ENCODE measurements at places on chromosomes 7 and 10.
A peak's percentile ranks its signal among the peaks of the same experiment; 100 is the strongest.

DNA sequence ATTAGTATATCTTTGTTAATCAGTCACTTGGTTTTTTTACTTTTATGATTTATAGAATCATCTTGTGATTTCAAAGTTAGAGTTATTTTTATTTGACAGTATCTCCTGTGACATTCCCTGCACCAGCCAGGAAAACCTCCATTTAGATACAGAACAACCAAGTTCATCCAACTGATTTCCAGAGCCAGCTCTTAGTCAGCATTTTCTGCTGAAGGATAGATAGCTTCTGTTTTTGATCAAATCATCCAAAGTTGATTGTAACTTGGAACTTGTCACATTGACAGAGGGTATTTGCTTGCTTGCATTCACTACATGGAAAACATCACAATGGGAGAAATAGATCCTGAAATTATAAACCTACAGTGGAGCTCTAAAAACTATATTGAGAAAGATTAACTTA lies 122.6 kb downstream of the PON1 start:
- DNase-seq, result no peak

DNA sequence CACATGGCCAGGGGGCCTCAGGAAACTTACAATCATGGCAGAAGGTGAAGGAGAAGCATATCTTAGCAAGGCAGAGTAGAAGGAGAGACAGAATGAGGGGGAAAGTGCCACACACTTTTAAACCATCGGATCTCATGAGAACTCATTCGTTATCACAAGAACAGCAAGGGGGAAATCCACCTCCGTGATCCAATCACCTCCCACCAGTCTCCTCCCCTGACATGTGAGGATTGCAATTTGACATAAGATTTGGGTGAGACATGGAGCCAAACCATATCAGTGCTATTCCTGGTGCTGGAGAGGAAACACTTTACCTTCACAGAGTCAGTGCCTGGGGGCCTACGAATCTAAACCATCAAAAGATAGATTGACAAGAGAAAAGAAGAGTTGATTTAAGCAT lies 61.8 kb downstream of the LGI1 start:
- DNase-seq, result no peak

DNA sequence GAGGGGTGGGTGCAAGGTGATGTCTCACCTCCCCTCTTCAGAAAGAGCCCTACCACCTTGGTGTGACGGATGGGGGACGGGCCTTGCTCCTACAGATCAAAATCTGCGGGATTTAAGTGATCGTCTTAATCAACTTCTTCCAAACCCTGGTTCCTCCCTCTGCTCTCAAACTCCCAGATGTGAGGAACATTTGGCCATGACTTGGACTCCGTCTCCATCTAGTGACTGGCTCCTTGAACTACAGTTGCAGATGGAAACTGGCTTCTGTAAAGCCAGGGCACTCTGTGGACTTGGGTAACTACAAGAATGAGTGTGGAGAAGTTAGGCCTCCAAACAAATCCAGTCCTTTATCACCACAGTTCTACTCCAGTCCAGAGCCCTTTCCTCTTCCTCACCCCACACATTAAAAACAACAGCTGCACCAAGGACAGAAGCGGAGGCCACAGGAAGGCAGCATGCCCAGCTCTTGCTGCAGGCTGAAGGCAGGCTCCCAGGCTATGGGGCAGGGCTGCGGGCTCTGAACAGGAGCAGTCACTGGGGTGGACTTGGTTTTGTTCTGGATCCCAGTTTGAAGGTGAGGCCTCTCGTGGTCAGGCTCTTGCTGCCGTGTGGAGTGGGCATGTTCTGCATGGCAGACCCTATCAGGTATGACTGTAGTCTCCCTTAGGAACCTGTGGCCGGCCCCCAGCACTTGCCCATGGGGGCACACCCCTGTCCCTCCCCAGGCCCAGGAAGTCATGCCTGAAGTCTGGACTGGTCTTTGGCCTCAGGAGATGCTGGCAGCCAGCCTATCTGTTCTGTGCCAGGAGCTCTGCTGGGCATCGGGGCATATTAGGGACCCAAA lies 79.4 kb downstream of the VWC2 start:
- DNase-seq, result peak; percentile 14

DNA sequence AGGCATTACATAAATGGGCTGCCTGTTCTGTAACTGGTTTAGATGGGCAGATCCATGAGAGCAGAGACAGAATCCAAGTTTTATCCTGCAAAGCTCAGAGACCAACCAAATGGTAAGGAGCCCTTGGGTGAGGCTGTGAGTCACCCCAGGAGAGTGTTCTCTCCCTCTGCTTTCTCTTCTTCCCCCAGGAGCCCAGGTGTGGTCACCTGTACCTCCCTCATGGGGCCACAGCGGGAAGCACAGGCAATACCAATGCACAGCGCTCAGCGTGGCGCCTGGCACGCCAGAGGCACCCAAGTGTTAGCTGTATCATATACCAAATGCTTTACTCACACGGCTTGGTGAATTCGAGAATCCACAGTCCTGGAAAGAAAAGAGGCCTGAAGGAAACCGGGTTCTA lies 39.4 kb downstream of the CTBP2 start:
- DNase-seq, result no peak

DNA sequence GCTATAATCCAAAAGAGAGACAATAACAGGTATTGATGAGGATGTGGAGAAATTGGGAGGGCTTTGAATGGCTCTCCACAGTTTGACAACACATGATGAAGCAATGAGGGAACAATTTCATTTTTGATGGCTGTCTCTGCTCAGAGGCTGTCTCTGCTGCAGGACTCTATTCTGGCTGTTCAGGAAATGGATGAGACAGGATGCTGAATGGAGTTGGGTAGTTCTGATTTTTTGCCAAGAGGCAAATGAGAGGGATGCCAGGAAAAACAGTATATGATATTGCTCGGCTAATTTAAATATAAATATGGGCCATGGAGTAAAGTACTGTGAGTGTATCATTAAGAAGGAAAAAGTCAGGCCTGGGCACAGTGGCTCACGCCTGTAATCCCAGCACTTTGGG lies 16.8 kb downstream of the APBB1IP start:
- no peak for DNase-seq

DNA sequence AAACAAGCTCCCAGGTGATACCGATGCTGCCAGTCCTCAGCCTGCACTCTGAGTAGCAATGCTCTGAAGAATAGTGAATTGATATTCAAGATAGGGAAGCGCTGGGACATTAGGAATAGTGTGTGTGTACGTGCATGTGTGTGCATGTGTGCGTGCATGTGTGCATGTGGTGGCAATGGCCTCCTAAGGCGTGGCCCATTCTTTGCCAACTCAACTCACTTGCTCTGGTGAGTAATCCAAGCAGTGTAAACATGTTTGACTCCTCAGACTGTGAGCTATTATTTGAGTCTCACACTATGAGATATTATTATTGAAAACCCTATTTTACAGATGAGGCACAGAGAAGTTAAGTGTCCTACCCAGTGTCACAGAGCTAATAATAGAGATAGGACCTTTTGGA lies 186.6 kb downstream of the RAB11FIP2 start:
- DNase-seq, result no peak

Data from AG09319 (cell line).